GM12864 (cell line): ENCODE measurements at places on chromosomes 4 and X.

DNA sequence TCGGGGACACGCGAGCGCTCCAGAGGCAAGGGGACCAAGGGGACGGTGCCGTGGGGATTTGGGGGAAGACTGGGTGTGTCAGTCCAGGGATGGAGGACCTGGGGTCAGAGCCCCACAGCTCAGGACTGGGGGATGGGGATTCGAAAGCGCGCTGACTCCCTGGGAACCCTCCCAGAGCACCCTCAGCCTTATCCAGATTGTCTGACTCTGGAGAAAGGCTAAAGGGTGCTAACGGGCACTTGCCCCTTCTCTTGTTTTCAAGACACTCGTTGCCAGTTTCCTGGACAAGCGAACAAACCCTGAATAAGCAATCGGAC is 1.1 kb downstream of the DOCK11 start:
- DNase-seq = no peak

GRCh38 chr4:20983763-20984575 is 283.7 kb downstream of the PACRGL start:
- DNase-seq = no peak

GRCh38 chrX:115562480-115562847 is 1.5 kb downstream of the PLS3 start:
- no peak for DNase-seq

DNA sequence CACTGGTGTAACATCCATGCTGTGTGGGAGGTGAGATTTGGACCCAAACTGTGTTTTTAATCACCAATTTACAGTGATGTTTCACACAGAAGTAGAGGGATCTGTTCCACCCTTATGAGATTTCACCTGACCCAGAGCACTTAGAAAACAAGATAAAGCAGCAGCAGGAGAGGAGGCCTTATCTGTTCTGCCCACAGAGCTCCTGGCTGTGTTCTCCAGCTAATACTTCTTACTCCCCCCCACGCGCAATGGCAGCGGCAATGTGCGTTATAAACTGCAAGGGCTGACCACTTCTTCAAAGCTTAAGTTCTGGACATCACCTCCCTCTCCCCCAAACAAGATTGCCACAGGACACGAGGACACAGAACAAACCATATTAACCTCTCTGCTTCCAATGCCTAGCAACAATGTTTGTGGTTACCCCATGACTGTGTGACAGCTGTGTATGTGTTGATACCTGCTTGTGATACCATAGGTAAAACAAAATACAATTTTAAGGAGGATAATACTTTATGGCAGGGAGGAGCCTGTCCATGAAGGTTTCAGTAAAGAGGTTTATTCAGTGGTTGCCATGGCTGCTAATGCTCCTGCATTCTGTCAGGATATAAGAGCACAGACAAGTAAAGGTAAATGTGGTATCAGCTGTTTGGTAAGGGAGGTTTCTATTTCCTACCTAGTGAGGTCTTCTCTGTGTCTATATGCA is 210.0 kb downstream of the SOWAHB start:
- no peak for DNase-seq

- DNase-seq = no peak
Observed at GRCh38 chr4:3525532-3526430, 6.4 kb downstream of the LRPAP1 start.

- no peak for DNase-seq
Observed at GRCh38 chrX:131650637-131651410, 107.0 kb downstream of the OR13H1 start.

- DNase-seq = no peak
Observed at GRCh38 chrX:123648028-123648810, 84.6 kb downstream of the THOC2 start.

GRCh38 chr4:137082061-137082460 is 450.2 kb downstream of the PCDH18 start:
- DNase-seq = no peak

GRCh38 chr4:153223930-153224329 is 19.7 kb downstream of the TRIM2 start:
- no peak for DNase-seq

DNA sequence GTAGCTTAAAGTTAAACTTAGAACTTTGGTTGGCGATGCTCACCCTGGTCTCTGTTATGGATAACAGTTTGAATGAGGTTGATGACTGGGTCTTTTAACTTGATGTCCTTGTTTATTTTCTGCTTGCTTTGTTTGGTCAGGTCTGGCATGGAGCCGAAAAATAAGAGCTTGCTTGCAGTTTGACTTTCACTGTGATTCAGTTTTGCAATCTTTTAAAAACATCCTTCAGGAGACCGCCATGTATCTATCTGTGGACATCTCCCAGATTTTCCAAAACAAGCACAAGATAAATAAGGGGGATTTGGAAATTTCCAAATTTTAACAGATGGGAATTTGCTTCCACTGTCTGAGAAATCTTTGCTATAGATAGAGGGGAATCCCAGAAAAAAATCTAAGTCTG is 246.7 kb downstream of the PALLD start:
- no peak for DNase-seq

DNA sequence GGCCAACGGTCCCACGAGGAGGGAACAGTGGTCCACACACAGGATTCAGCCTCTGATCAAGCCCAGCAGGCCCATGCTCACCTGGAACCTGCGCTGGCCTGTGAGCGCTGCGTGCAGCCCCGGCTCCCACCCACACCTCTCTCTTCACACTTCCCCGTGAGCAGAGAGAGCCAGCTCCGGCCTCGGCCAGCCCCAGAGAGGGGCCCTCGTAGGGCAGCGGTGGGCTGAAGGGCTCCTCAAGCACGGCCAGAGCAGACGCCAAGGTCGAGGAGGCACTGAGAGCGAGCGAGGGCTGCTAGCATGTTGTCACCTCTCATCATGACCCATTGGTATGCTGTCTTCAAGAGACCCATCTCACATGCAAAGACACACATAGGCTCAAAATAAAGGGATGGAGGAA is 83.0 kb upstream of the FMR1 start:
- no peak for DNase-seq

GRCh38 chr4:100799761-100800539 is 282.1 kb upstream of the EMCN start:
- DNase-seq = no peak
